ENCODE measurements at places on chromosomes 2 and 18.

- DNase-seq: no peak
These were observed 13.8 kb upstream of the SGPP2 start for GRCh38 chr2:222410534-222410933.

DNA sequence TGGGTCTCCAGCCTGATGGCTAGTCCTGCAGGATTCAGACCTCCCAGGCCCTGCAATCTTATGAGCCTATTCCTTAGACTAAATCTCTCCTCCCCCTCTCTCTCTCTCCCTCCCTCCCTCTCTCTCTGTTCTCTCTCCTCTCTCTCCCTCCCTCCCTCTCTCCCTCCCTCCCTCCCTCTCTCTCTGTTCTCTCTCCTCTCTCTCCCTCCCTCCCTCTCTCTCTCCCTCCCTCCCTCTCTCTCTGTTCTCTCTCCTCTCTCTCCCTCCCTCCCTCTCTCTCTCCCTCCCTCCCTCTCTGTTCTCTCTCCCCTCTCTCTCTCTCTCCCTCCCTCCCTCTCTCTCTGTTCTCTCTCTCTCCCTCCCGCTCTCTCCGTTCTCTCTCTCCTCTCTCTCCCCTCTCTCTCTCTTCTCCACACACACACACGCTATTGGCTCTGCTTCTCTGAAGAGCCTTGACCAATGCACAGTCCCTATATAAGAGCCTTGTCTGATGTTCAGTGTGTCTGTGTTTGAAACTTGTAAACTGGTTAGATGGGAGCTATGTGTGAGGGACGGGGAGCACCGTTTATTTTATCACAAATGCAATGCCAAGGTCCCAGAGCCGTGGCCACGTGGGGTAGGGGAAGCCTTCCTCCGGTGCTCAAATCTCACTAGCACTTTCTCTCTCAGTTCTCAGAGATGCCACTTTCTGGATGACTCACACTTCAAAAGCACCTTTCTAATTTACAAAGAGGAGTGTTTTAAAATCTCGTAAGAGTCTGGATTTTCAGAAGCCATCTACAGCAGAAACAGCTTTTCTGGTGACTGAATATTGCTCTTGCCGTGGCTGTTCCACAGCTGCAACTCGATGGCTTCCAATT lies 9.4 kb upstream of the PRLH start:
- DNase-seq: no peak

GRCh38 chr2:121790276-121790956 lies 35.0 kb downstream of the TSN start:
- no peak for DNase-seq

GRCh38 chr2:170467568-170468422 lies 247.3 kb upstream of the SP5 start:
- DNase-seq: no peak

DNA sequence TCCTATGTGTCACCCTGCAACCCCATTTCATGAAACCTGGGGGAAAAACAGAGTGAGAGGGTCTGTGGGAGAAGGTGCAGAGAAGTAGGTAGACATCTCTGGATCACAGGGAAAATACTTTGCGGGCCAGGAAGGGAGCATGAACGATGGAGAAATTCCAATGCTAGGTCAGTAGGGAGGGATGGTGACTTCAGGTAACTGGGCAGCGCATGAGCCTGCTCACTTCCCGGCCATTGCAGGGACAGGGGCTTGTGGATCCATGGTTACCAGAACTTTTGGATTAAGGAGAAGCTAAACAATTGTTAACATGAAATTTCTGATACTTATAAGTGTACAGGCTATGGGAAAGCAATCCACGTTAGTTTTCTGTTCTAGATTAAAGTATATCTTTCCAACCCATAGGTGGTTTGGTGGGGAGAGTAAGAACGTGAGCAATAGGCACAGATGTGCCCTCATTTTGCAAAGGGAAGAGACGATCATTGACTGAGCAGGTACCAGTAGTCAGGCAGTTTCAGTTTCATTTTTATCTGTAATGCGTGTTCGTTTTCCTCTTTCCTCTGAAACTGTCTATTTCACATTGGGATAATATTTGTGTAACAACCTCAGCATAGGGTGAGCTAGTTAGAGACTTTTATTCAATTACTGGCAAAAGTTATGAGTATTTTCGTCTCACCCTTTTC lies 65.0 kb downstream of the NYAP2 start:
- DNase-seq: no peak

Measured in sciatic nerve (tissue), 2 donors.